ENCODE measurements at places on chromosomes 16 and 17.

DNA sequence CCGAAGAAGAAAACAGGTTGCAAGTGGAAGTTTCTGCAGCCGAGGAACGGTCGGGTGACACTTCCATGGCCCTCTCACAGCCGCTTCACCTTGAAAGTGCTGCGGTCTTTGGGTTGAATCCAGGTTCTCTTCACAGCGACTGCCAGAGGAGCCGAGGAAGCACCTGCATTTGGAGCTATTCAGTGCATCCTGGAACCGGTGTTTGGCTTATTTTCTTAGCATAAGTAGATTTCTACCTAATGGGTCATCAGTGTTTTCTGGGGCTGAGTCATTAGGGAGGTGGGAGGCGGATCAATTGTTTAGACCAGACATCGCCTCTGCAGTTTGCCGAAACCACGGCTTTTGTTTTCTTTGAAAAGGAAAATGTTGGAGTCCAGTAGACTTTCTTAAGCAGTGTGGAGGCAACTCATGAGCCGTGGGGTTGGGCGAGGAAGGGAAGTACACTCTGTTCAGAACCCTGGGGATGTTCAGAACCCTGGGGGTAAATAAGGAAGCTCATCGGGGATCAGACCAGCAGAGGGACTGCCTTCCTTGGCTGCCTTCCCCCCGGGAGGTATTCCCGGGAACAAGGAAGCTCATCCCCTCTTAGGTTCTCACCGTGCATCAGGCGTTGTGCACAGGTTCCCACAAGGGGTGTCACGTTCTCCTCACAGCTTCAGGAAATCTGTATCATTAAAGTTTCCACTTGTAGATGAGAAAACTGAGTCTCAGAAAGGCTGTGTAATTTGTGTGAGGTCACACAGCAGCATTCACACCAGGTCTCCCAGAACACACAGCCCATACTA, 361.5 kb downstream of the SNX29 start:
- no peak for DNase-seq

DNA sequence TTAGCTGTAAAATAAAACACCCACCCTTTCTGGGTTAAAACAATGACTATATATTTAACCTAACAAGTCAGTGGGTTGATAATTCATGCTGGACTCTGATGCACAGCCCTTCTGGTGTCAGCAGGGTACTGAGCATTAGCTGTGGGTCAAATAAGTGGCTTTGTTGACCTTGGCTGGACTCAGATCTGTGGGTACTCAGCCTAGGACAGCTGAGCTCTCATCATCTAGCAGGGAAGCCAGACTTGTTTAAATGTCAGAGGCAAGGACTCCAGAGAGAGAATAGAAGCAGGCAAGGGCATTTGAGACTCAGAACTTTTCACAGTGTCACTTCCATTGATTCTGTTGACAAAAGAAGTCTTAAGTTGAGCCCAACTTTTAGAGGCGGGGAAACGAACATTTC, 1063.8 kb upstream of the CDH8 start:
- no peak for DNase-seq

DNA sequence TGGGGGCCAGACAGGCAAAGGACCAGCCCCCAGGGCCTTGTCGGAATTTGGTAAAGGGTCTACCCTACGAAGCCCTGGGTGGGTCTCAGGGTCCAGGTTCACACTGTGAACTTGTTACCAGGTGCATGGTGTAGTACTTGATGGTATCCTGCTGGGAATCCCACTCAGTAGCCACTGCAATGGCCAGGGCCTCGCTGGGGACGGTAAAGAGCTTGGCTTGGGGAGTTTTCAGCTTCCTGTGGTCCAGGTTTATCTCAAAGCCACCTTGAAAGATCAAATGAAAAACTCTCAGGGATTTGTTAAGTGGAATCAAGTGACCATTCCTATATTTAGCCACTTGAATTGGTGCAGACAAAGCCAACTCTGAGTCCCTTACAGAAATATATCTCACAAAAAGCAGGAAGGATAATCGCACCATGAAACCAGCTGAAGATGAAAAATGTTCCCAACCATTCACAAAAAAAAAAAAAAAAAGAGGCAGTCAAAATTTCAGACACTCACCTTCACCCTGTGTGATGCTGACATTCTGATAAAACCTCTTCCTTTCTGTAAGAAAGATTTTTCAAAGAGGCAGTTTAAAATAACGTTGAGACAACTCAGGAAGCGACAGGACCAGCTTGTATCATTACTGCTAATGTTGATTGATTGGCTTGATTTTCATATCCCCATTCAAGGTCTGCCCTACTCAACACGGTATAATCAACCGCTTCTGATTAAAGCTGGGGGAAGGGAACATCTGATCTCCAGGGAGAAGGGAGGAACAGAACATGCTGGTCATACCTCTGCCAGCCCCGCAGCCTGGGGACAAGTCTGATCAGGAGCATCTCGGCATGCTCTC, 10.6 kb downstream of the ATPAF2 start:
- DNase-seq: no peak

DNA sequence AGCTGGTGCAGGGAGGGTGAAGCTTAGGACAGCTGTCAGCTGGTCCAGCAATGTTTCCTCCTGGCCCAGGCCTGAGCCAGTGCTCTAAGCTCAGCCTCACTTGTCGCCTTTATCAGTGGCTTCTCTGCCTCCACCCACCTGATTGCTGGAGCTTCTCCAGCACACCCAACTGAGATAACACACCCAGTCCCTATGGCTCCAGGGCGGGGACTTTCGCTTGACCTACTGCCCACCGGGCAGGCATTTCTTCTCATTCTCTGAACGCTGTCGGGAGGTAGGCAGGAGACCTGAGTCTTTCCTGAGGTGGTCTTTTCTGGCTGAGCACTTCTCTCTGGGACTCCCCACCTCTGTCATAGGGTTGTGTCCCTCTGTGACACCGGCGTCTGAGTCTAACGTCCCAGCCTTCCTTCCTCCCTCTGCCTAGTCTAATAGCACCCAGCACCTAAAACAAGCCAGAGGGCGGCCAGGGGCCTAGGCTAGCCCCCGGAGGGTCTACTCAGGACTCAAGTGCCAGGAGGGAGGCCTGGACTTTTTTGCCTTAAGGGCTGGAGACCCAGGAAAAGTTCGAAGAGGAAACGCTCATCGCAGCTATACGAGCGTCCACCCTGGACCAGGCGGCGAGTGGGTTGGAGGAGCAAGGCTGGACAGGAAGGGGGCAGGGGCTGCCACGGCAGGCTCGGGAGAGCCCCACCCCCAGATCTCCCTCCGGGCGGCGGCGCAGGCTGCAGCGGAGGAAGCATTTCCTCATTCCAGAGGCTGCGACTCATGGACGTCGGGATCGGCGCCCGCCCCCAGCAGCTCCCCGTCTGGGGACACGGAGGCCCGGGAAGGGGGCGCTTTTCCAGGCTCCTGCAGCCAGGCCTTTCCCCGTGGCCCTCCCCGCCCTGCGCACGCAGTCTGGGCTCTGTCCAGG, 756 bp downstream of the TAX1BP3 start:
- DNase-seq: no peak

GRCh38 chr16:15979801-15980200, 30.4 kb downstream of the ABCC1 start:
- DNase-seq: no peak

DNA sequence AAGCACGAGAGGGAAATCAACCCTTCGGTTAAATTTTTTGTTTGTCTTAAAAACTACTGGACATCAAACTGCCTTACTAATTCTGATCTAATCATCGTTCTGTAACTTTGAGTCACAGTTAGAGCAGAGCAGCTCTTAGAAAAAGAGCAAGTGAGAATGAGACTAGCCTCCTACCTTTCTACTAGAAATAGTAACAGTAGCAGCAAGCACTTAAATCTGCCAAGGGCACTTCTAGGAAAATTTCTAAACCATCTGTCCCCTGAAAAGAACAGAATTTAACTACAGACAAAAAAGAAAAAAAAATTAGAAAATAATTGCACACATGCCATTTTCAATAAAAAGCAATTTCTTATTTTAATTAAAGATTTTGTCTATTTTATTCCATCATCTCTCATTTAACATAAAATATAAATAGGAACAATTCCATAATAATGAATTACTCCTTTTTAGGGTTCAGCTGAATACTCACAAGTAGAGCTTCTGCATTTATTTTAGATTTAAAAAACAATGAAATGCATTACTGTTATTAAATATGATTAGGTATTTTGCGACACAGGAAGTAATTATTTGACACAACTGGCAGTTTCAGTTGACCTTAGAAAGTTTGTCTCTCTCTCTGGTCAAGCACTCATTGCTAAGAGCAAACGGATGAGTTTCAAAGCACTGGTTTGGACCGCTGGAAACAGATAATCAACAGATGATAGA, 250.8 kb upstream of the SOX9 start:
- DNase-seq: no peak

DNA sequence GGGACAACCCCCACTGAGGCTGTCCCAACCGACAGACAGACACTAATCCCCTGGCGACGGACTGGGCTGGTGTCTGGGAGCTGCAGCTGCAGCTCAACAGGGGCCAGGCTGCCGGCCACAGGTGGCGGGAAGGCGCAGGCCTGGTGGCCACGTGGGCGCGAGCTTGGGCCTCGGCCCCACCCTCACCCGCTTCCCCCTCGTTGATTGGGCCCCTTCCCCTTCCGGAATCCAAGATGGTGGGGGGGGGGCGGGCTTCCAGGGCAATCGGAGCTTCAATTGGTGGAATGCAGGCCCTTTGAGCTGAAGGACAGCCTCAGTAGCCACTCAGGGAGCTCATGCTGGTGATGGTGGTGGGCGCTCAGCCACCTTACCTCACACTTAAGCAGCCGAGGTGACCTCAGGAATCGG, 8.7 kb upstream of the TBX4 start:
- DNase-seq: no peak

DNA sequence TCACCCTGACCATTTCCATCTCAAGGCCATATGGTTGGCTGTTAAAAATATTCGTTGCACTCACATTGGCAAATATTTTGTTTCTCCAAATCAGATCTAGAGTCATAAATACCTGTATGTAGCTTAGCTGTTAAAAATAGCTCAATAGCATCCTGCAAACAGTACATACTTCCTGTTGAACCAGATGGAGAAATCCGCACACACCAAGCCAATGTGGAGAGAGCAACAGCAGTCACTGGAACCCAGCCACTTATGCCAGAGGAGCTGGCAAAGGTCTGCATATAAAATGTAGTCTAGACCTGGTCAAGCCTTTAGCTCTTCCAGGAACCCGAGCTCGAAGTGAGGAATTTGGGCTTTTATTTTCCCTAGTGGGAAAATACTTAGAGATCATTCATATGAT, 146.4 kb upstream of the KCNJ16 start:
- no peak for DNase-seq

DNA sequence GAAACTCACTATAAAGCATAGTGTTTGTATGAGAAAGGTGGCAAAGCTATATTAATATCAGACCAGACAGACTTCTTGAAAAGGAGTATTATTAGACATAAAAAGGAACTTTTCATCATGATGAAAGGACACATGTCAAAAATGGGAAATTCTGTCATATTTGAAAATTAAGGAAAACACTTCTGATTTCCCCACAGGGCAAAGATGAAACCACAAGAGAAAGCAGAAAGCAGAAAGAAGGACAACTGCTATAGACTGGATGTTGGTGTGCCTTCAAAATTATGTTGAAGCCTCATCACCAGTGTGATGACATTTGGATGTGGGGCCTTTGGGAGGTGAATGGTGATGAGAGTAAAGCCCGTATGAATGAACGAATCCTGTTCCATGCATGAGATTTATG, 193.0 kb downstream of the STX8 start:
- DNase-seq: no peak

- no peak for DNase-seq
Observed at GRCh38 chr16:86370062-86370461, 140.3 kb upstream of the FOXF1 start.

DNA sequence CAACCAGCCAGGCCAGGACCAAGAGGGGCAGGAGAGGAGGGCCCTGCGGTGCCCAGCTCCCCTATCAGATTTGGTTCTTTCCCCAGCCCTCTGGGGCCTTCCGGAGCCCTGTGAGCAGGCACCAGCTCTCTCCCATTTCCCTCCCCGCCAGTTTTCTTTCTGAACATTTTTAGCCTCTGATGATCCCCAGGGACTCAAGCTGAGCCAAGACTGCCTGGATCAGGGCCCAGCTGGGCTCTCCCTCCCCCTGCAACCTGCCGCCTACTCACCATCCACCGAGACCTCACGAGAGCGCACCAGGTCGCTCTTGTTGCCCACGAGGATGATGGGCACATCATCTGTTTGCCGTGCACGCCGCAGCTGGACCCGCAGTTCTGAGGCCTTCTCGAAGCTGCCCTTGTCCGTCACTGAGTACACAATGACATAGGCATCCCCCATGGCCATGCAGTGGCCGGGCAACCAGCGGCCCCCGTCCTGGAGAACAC, 2.0 kb downstream of the RRAD start:
- DNase-seq: no peak

DNA sequence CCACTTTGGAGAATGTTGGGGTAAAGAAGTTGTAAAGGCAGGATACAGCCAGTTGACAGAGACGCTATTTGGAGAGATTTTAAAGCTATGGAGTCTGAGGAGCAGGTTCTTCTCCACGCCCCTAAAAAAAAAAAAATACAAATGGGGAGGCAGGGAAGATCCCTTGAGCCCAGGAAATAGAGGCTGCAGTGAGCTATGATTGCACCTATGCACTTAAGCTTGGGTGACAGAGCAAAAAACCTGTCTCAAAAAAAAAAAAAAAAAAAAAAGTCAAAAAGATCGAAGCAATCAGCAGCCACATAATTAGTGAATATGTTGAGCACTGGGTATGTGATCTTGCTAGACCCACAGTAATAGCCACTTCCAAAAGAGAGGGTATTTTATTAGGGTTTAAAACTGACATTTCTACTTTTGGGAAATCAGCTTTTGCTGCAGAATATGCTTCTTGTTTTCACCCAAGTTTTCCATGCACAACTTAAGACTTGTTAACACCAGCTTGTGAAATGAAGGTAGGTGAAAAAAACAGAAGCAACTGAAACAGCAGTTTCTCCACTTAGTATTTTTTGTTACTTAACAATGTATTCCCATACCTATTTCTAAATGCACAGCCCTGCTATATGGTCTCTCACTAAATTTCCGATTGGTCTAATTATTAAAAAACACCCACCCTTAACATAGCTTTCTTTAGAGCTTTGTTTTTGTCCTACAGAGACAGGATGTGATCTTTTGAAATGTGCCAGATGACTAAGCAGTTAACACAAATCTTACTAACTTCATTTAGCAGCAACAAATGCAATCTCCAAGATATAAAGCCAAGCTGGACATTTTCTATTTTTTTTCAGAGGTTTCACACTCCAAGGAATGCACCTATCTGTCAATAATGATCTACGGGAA, 2.5 kb upstream of the ARL6IP1 start:
- DNase-seq: no peak
